CD8-positive, alpha-beta T cell (primary cell): ENCODE measurements at places on chromosomes 5 and 9. TPM values are rescaled to one million over a fixed set of nuclear protein-coding genes. Genes with fewer than 3 reads are reported as not detected.

The SNX2 gene
- 76.3 TPM for total RNA-seq

The PRDM9 gene
- not detected for total RNA-seq

The FBP2 gene
- not detected for total RNA-seq

The LMBRD2 gene
- total RNA-seq = 2.4 TPM

The TBCA gene
- total RNA-seq = 72.2 TPM

The PCDHB12 gene
- not detected for total RNA-seq

The CDX1 gene
- total RNA-seq = not detected

The RUFY1 gene
- total RNA-seq = 19.8 TPM

The SEMA5A gene
- total RNA-seq = 0.25 TPM

The SLC36A3 gene
- total RNA-seq = not detected

The NDST1 gene
- 0.22 TPM for total RNA-seq

The CMBL gene
- total RNA-seq = not detected

The ADAMTS12 gene
- total RNA-seq = not detected

The NCS1 gene
- 3.8 TPM for total RNA-seq

The PLK2 gene
- 68.1 TPM for total RNA-seq

The PCDHB14 gene
- not detected for total RNA-seq

The PCDHB16 gene
- not detected for total RNA-seq

The RELL2 gene
- 9.5 TPM for total RNA-seq

The CEP78 gene
- 17.7 TPM for total RNA-seq

The DAPK1 gene
- 0.14 TPM for total RNA-seq

The PTPRD gene
- not detected for total RNA-seq

The NACC2 gene
- total RNA-seq = 1.7 TPM

The SLC6A18 gene
- total RNA-seq = not detected

The LHX2 gene
- total RNA-seq = not detected

The GNPDA1 gene
- 5.2 TPM for total RNA-seq

The TPRN gene
- total RNA-seq = 4.4 TPM

The C8G gene
- not detected for total RNA-seq

The RNF183 gene
- not detected for total RNA-seq

The MRPL41 gene
- total RNA-seq = 31.8 TPM

The SHISAL2B gene
- not detected for total RNA-seq

The INSL4 gene
- not detected for total RNA-seq

The C9 gene
- not detected for total RNA-seq

The HMMR gene
- total RNA-seq = 0.76 TPM

The CDKN2A gene
- total RNA-seq = 1.7 TPM

The ANKRD34B gene
- not detected for total RNA-seq

The ENTREP1 gene
- not detected for total RNA-seq

The PDGFRB gene
- not detected for total RNA-seq

The GFPT2 gene
- total RNA-seq = 9.9 TPM

The IL4 gene
- not detected for total RNA-seq

The INSYN2B gene
- not detected for total RNA-seq

The PIP5KL1 gene
- total RNA-seq = 5.1 TPM

The CCL19 gene
- total RNA-seq = not detected

The TMEM252 gene
- not detected for total RNA-seq

The ACOT12 gene
- not detected for total RNA-seq

The PCDHGA6 gene
- total RNA-seq = 0.14 TPM

The TMOD1 gene
- 0.11 TPM for total RNA-seq

The SPINK7 gene
- not detected for total RNA-seq

The SPINK13 gene
- not detected for total RNA-seq

The CDH10 gene
- not detected for total RNA-seq

The DEPDC1B gene
- 0.36 TPM for total RNA-seq
